ENCODE measurements at places on chromosomes 2 and 18.

DNA sequence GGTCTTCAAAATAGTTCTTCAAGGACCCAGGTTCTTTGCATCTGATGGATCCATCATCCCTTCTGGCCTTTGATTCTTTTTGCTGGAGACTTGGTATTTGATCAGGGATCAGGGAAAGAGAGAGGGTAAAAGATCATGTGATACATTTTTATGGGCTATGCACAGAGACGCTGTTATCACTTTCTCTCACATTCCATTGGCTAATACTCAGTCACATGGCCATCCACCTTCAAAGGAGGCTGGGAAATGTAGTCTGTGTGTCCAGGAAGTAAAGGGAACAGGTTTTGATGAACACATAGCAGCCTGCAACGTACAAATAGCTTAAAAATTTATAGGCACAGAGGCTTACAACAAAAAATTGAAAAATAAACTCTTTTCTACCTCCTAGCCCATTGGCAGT lies 629.6 kb upstream of the FANCL start:
- DNase-seq, result no peak

DNA sequence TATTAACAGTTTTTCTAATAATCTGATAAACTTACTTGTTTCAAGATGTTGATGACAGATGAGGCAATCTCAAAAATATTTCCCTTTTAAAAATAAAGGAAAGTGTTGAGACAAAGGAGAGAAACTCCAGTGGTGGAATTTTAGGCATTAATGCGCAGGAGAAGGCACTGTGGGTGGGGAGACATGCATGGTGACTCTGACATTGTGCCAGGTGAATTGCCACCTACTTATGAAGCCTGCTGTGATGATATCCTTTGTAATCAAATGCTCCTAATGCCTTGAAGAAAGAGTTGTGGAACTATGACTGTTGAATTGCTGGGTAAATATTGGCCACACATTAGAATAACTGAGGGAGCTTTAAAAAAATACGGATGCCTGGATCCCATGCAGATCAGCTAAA lies 101.4 kb downstream of the PLA2R1 start:
- no peak for DNase-seq

GRCh38 chr18:75209951-75210258 lies 692 bp upstream of the TSHZ1 start:
- no peak for DNase-seq

- no peak for DNase-seq
These were observed 347.4 kb upstream of the KLHL29 start for GRCh38 chr2:23037596-23037995.

DNA sequence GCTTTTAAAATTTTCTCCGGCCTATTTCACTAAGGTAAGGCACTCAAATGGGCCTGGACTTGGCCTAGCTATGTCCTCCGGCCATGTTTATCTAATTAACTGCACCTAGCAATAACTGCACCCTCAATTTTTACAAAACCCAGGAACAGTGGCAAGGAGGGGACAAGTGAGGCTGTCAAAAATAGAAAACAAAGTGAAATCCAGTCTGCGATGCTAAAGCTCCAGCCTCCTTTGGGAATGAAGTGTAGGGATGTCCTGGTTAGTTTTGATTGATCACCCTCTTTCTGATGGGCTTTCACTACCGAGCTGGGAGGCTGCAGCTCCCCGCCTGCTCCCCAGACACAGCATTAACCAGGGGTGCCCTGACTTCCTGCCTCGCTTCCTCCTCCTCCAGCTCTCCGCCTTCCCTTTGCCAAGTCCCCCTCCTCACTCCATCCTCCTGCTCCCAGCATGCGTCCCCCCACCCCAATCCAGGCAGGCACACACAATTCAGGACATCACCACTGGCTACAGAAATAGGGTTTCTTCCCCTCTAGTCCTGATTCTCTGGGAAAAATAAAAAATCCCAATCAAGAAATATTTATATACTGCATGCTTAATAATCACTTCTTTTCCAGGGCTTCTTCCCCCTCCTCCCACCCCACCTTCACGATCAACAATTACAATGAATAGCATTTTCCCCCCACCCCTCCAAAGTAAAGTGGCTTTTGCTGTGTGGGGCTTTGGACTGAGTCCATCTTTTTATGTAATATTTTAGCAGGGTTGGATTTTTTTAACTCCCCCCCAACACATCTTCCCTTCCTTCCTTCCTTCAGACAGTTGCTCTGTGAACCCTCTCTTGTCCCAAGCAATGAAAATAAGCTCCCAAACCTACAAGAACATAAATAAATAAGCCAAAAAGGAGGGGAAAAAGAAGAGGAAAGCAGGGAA lies 3.3 kb upstream of the POU3F3 start:
- DNase-seq, result no peak

GRCh38 chr2:164242409-164242808 lies 378.9 kb downstream of the GRB14 start:
- no peak for DNase-seq

- no peak for DNase-seq
These were observed 36.1 kb downstream of the PSTPIP2 start for GRCh38 chr18:46035696-46036680.

- no peak for DNase-seq
These were observed 18.1 kb upstream of the E2F6 start for GRCh38 chr2:11483806-11484617.

GRCh38 chr18:77013811-77014521 lies 118.6 kb downstream of the MBP start:
- no peak for DNase-seq

DNA sequence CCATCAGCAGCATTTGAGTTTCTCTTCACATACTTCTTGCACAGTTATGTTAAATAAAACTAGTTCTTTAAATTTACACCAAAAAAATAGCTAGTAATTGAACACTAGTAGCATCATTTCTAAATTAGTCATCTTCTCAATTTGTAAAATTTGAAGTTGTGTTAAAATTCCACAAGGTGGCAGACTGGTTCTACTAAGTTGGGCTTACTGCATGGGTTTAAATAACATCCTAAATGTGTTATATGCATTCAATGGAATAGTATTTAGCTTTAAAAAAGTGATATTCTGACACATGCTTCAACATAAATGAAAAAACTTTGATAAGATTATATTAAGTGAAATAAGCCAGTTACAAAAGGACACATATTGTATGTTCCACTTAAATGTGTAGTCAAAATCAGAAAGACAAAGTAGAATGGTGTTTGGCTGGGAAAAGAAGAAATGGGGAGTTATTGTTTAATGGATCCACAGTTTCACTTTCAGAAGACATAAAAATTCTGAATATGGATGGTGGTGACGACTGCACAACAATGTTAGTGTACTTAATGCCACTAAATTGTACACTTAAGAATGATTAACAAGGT lies 28.7 kb upstream of the RPRD1A start:
- DNase-seq, result peak; percentile 56

GRCh38 chr18:43720041-43720440 lies 442.8 kb upstream of the SYT4 start:
- DNase-seq, result no peak

DNA sequence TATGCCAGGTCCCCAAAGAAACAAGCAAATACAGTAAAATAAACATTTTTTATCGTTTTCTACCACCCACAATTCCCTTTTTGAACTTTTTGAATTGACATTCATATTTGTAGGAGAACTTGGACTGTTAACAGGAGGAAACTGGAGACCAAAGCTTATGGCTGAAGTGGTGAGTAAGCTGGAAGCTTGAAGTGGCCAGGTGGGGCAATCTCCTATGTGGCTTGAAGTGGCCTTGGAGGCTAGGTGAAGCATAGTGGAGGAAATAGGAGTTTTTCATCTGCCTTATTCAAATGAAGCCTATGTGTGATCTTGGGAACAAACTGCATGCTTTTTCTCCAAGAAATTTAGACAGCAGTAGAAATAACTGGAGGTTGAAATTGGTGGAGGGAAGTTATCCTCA lies 962.9 kb upstream of the FANCL start:
- DNase-seq, result no peak

DNA sequence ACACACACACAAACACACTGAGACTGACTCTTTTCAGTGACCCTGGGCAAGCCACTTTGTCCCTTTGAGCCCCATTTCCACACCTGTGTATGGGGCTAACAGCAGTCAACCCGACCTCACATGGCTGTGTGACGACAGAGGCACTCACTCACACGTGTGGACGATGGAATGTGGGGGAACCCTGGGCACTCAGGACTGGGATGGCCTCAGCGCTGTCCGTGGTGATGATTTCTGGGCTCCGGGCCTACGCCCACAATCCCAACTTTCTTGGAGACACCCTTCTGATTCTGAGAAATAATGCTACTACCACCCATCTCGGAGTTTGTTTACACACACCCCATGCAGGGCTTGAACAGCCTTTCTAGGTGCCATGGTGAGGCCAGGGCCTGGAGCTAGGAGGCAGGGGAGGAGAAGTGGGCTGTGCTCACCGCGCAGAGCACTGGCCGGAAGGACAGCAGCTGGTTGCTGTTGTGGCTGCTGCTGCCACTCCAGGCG lies 1.5 kb downstream of the CRYBA2 start:
- peak; percentile 16 for DNase-seq

- no peak for DNase-seq
These were observed 3.3 kb downstream of the SLC8A1 start for GRCh38 chr2:40448476-40449079.

DNA sequence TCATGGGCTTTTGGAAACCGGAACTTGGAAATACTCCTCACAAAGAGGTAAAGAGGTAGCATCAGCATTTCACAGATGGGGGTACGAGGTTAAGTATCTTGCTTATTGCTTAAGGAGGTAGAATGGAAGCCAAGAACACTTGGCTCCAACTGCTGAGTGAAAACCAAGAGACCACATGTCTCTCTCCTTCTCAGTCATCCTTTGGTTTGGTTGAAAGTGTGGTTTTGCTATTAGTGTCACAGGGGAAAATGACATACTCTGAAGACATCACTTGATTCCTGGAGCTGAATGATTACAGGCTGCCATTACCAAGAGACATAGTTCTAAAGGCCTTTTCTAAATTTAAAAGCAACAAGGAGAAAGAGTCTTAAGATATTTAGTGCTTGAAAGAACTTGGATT lies 41.5 kb downstream of the ANTXR1 start:
- no peak for DNase-seq

GRCh38 chr2:126932966-126933710 lies 34.4 kb downstream of the TEX51 start:
- DNase-seq, result no peak

- DNase-seq, result no peak
These were observed 17.2 kb downstream of the THOC1 start for GRCh38 chr18:250685-251084.

DNA sequence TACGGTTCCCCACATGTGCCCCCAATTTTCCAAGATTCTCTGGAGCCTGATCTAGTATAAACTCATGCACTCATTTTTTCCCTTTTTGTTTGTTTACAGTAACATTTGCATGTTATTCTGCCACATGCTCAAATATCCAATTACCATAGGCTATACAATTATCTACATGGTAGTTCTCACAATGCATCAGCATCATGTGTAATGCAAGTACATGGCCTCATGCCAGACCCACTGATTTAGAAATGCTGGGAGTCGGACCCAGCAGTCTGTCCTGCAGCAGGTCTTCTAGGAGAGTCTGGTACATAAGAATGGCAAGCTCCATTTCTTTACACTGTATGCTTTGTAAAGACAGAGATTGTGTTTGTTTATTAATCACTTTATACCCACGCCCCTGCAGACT lies 107.7 kb downstream of the CBLN2 start:
- no peak for DNase-seq

- no peak for DNase-seq
These were observed 36.5 kb downstream of the ANO7 start for GRCh38 chr2:241224851-241225438.

DNA sequence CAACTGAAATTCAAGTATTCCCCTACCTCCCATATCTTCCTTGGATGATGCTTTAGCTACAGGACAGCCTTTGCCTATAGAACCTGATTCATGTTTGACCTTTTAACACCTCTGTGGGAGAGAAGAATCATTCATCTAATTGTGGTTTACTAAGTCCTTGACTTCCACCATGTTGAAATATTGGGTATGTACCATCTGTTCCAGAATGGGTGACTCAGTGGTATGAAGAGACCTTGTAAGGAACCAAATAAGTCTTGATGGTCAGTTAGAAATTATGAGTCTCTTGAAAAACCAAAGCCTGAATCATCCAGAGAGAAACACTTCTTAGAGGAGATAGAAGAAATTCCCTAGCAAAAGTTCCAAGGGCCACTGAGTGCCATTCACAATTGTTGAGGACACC lies 27.5 kb downstream of the STAMBP start:
- DNase-seq, result no peak

DNA sequence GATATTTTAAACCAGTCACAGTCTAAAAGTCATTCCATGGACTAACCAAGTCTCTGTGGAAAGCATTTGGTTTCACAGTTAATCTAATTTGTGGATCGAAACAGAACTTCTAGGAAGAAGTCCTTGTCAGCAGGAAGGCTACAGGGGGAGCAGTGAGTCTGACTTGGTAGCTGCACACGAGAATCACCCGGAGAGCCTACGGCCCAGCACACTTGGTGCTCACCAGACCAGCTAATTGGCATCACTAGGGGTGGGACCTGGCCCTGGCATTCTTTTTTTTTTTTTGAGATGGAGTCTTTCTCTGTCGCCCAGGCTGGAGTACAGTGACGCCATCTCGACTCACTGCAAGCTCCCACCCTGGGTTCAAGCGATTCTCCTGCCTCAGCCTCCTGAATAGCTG lies 97.7 kb downstream of the ZNF532 start:
- DNase-seq, result no peak

- no peak for DNase-seq
These were observed 61.3 kb downstream of the GDF7 start for GRCh38 chr2:20728114-20728758.

GRCh38 chr2:36193680-36194079 lies 161.9 kb upstream of the CRIM1 start:
- no peak for DNase-seq

- peak; percentile 16 for DNase-seq
These were observed 1.2 kb downstream of the MEX3C start for GRCh38 chr18:51196118-51196810.

DNA sequence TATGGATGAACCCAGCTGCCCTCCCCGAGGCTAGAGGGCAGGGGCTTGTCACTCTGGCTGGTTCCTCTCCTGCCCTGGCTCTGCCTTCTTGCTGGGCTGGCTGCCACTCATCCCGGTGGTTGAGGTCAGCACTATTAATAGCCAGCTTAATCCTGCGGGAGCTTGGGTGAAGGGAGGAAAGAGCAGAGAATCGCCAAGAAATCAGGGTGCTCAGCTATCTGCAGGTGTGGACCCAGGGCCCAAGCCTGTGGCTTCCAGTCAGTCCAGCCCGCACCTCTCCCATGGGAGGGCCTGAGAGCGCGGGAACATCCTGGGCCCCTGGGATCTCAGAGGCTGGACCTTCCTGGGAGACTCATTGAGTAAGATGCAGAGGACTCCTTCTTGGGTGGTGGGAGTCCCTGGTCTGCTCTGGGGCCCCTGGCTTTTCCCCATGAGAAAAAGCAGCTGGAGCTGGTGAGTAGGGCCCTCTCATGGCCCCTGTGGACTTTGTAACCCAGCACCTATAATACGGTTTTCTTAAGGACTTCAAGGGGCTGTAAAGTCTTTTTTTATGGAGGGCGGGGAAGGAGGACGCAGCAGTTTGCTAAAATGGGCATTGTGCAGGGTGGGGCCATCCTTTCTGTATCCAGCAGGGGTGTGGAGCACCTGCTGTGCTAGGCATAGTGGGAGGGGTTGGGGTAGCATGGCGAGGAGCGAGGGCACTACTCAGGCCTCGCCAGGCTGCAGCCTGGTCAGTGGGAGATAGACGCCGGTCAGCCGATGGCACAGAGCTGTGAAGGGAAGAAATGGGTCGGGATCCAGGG lies 27.4 kb upstream of the CNNM3 start:
- DNase-seq, result no peak
